ENCODE measurements at places on chromosomes 7 and 10.

DNA sequence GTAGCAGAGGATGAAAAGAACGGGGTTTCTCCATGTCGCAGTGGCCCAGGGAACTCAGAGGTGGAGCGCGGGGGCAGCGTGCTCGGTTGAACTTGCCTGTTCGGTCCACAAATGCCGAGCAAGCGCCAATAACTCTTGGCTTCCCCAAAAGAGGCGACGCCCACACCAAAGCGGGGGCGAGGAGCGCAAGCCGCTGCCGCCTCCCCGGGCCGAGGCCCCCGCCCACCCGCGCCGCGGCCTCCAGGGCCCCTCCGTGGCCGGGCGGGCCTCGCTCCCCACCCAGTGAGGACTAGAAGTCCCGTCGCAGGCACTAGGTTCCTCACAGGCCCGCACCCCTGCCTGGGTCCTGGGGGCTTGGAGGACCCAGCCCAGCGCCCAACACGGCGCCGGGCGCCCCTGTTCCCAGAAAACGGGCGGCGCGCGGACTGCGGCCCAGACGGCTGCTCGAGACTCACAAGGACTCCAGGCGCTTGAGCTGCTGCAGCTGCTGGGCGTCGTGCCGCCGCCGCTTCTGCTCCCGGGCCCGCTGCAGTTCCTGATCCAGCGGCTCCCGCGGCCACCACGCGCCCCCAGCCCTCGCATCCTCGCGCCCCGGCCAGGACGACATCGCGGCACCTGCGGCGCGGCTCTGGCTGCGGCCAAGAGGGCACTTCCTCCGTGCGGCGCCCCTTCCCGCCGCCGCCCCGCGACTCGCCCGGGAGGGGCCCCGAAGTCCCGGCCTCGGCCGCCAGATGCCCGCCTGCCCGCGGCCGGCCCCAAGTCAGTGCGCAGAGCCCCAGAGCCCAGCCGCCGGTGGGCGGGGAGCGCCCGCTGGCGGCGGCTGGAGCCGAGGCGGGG is 14.6 kb upstream of the FKBP9 start:
- DNase-seq, result peak; percentile 95

DNA sequence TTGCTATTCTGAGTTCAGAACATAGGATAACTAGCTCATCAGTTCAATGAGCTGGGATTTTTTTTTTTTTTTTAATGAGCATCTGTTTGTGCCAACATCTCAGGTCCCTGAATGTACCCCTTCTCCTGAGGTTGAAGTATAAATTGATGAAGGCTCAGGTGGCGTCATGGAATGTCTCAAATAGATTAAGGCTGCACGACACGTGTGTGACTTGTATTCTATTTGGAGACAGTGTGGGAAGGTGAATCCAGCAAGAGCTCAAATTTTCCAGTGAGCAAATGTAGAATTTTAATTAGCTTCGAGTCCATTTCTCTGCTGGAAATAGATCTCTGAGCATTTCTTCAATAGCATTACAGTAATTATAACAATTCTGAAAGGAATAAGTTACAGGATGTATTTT is 37.2 kb upstream of the JCAD start:
- DNase-seq, result no peak

GRCh38 chr7:120809260-120809659 is 48.7 kb downstream of the TSPAN12 start:
- DNase-seq, result no peak

- no peak for DNase-seq
Measured at GRCh38 chr7:66747881-66748511, 7.5 kb downstream of the RABGEF1 start.

DNA sequence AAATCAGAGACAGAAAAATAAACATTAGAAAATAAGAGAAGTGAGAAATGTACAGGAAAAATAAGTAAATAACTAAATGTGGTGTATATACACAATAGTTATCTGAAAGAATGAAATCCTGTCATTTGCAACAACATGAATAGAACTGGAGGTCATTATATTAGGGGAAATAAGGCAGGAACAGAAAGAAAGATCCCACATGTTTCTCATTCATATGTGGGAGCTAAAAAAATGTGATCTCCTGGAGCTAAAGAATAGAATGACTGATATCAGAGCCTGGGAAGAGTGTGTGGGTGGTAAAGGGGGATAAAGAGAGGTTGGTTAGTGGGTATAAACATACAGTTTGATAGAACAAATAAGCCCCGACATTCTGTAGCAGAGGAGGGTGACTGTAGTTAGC is 27.3 kb downstream of the PLXDC2 start:
- no peak for DNase-seq

- DNase-seq, result no peak
Measured at GRCh38 chr7:22280031-22280430, 76.9 kb downstream of the RAPGEF5 start.

DNA sequence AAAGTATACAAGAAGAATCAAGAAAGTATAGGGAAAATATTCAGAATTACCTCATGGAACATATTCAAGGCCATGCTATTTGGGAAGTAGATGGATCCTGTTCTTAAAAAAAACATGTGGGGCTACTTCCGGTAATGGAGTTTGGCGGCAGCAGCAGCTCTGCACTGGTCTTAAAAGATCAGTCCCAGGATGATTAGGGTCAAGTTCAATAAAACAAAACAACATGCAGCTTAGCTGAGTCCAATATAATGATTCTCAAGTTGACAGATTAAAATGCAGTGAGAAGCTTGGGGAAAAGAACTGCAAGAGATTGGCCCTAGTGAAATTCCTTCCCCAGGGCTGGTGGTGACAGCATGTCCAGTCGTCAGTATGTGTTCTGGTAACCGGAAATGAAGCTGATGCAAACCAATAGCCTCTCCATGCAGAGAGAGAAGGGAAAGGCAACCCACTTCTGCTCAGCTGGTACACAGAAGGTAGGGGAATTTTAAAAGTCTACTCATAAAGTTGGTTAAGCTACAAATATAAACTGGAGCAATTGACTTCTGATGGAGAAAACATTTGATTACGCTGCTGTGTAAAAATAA is 305.1 kb upstream of the IMMP2L start:
- no peak for DNase-seq

DNA sequence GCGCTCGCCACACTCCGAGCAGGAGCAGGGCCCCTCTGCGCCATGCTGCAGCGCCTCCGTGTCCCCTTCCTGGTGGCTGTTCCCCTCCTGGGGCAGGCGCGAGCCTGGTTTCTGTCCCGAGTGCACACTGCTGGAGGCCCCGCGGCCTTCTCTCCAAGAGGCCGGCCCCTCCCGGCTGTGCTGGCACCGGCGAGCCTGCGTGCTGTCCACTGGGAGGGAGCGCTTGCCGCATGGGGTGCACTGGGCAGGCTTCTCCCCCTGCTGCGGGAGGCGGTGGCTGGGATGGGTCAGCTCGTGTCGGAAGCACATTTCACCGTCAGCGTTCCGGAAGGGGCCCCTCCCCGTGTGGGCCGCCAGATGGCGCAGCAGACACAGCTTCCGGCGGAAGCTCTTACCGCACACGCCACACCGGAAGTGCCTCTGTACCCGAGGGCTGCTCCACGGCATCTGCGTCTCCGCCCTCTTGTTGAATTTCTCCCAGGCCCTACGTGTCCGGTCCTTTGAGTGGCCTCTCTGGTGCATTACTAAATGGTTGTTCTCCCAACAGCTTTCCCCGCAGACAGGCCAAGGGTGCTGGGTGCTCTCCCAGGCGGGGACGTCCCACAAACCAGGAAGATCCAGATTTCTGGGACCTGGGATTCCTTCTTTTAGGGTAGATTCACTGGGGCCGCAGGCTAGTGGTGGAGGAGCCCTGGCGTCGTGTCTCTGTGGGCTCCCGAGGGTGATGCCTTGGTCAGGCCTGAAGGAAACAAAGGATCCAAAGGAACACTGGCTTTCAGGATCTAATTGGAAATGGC is 18.7 kb downstream of the ZNF786 start:
- peak; percentile 26 for DNase-seq

DNA sequence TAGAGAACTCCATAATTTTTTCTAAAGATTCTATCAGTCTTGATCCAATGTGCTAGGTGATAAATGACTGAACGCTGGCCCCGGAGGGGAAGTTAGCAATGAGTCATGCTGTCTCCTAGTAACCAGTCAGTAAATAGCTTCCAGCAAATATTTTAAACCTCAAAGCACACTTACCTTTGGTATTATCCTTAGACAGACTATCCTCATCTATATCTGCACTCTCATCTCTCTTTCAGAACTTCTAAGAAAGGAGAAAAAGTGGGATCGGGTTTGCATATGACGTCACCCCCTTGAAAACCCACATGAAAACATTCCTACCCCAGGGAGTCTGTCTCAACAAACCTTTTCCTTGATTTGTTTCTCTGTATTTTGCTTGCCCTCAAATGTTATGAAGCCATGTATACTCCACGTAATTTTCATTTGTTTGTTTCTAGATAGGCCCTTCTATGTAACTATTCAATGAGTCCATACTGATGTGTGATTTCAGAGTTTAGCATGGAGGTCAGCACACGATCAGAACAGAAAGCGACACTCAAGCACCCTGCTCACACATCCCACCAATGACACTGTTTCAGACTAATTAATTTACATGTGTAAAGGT is 174.9 kb upstream of the NRP1 start:
- DNase-seq, result peak; percentile 93

Measured in DMS53 (cell line).